MG63 (cell line): ENCODE measurements at places on chromosomes 7 and 10.

GRCh38 chr7:2883101-2883500 lies 39.0 kb upstream of the GNA12 start:
- no peak for DNase-seq

DNA sequence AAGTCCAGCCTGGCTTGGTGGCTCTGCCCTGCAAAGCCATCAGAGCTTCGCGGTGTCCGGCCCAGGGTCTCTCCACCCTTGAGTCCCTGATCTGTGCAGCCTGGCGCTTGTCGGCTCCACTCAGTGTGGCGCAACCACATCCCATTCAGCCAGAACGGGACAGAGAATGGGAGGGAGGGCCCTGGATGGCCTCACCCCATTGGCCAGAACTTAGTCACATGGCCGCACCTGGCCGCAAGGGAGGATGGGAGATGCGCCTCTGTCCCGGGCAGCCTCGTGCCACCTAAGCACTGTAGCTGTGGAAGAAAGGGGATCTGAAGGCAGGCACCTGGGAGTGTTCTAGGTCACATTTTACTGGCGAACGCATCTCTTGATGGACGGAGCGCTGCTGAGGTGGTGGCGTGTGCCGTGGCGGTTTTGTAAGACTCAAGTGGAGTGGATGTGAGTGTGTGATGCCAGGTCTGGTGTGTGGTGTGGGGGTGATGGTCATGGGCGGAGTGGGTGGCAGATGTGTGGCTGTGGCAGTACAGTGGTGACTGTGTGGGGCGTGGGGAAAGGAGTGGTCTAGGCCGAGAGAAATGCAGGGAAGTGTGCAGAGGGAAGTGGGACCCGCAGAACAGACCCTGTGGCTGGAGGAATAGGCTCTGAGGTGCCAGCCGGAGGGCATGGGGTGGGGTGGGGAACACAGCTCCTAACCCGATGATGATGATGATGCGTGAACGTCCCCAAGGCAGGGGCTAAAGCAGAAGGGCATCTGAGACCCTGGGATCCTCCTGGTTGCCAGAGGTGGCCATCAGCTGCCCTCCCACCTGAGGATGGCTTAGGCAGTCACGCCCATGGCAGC lies 19.0 kb downstream of the CLEC2L start:
- DNase-seq: no peak

DNA sequence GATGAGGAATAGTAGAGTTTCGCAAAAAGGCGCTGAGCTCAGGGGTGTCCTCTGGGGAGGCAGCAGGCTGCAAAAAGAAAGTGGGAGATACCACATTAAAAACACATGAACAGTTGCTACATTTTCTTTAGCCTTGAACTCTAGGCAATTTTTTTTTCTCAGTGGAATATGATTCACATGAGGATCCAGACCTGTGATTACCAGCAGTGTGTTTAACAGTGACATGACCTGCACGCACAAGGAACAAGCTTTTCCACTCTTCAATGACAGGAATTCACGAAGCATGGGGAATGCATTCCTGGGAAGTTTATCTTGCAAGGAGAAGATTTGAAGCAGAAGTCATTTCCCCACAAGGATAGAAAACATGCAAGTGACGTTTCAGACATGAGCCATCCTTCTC lies 161.6 kb downstream of the ITGA8 start:
- no peak for DNase-seq

- no peak for DNase-seq
Observed at GRCh38 chr10:132169766-132170560, 16.8 kb upstream of the DPYSL4 start.

DNA sequence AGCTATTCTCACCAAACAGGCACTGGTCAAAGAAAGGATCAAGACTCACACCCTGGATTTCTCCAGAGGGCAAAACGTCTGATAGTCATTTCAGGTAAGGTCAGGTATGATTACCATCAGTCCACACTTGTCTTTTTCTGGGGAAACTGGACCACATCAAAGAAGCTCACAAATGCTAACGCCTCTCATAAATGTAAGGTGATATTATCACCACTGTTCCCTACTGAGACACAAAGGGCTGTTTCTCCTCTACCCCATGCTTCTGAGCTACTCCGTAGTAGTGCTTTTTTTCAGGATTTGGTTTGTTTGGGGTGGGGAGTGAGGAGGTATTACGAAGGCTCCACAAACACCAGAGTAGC lies 51.6 kb downstream of the CREB3L2 start:
- no peak for DNase-seq

GRCh38 chr7:124399941-124400340 lies 365.7 kb downstream of the GPR37 start:
- DNase-seq: no peak

- DNase-seq: no peak
Observed at GRCh38 chr10:8133146-8133545, 78.7 kb downstream of the GATA3 start.

DNA sequence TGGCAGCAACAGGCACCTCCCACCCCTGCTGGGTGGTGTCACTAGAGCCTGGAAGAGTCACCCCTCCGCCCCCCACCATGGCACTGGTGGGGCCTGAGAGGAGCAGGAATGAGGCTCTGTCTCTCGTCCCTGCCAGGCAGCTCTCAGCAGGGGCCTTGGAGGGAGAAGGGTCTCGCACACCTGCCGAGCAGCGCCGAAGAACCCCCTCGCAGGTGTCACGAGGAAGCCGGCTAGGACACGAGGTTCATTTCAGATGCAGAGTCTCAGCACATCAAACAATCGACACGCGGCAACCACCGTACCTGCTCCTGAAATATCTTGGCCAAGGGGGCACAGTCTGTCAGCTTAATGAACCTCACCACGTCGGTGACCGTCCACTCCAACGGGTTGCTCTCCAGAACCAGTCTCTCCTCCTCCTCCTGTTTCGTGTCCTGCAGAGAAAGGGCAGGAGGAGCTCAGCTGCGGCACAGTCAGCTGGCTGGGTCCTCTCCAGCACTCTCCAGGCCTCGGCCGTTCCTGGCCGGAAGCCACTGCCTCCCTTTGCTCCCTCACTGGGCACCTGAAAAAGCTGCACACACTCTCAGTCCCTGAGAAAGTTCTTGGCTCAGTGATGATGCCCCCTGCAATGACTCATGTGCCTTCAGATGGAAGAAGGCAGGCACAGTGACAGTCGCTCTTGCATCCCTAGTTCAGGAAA lies 240.1 kb downstream of the SFMBT2 start:
- DNase-seq: no peak

DNA sequence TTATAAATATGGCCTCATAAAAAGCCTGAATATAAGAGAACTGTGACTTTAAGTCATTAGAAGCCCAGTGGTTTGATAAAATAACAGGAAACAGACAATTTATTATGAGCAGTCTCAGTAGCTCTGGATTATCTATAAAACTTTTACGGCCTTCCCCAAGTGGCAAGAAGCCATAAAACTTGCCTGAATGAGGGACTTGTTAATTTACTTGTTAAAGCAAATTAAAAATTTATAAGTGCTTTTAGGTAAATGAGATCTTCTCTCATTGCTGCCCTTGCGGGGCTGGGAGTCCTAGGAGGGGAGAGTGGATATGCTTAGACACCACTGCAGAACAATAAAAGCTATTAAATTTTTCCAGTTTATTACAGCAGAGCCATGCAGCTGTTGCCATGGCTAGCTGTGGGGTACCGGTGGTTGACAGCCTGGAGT lies 499.9 kb downstream of the AUTS2 start:
- DNase-seq: no peak

- no peak for DNase-seq
Observed at GRCh38 chr10:43238462-43238861, 28.4 kb downstream of the RASGEF1A start.

DNA sequence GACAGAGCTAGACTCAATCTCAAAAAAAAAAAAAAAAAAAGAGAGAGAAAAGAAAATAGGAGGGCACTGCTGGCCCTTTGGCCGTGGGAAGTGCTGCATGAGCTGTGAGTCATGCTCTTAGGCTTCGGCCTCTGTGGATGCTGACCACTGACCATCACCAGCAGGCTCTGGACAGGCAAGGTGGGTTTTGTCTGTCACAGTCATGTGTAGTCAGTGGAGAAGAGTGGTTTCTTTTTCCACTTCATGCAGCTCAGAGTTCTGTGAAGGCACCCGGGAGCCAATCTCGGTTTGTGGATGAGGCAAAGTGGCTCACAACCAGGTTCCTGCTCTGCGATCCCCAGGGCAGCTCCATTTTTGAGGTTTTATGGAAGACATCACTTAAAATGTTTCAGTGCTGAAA lies 58.1 kb downstream of the PRTFDC1 start:
- DNase-seq: peak; percentile 64

DNA sequence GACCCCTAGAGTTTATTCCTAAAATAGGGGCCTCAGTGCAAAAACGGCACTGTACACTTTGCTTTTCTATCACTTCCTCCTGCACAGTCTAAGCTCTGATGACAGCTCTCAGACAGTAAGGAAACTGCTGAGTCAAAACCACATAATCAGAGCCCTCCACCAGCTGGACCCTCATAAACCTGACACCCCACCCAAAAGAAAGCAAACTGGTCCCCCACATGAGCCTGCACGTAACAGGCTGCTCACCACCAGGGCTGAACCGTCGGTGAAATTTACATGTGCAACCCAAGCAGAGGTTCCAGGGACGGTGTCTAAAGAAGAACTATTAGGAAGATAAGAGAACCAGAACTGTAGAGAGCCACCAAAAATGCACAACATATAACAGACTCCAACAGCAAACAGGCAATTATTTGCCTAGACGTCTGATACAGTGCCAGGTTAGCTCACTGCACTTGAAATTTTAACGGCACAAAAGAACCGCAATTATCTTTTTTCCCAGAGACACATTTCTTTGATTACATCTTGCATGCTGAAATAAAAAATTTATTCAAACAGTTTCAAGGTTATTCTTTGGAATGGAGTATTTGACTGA lies 19.6 kb downstream of the SGMS1 start:
- no peak for DNase-seq

DNA sequence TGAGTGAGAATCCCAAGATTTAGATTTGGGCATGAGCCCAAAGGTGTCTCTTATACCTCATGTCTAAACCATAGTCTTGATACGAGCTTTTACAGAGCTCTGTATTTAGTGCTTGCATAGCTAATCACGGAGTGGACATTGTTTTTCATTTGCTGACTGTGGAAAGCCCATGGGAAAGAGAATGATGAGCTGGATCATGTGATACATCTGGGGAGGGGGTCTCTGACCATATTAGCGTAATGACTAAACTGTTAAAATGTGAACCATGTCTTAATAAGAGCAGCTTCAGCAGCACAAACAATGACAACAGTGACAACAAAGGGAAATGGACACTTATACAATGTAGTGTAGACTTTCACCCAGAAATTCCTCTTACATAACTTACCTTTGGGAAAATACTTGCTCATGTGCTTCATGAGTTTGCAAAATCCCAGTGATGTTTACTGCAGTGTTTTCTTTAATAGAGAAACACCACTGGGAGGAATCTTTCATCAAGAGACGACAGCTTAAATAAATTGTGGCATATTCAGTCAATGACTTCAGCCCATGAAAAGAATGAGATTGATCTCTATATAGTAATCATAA lies 44.0 kb upstream of the ITGB1 start:
- DNase-seq: no peak

GRCh38 chr7:29859524-29860185 lies 53.3 kb downstream of the WIPF3 start:
- no peak for DNase-seq

- DNase-seq: no peak
Observed at GRCh38 chr7:46205478-46205877, 284.4 kb upstream of the IGFBP3 start.

DNA sequence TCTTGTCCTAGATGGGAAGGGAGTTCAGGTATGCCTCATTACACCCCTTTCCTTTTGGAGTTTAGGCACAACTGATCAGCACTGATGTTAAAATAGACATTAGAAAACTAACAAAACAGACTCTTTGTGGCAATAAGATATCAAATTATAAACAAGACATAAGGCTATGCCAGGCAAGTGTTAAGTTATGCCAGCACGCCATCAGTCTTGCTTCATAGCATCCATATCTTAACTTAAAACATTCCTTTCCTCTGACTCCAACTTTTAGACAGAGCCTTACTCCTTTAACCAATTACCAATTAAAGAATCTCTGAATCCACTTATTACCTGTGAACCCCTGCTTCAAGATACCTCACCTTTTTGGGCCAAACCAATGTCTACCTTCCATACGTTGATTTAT lies 126.2 kb upstream of the ETV1 start:
- DNase-seq: no peak

GRCh38 chr7:98196706-98197605 lies 14.3 kb upstream of the BHLHA15 start:
- no peak for DNase-seq

DNA sequence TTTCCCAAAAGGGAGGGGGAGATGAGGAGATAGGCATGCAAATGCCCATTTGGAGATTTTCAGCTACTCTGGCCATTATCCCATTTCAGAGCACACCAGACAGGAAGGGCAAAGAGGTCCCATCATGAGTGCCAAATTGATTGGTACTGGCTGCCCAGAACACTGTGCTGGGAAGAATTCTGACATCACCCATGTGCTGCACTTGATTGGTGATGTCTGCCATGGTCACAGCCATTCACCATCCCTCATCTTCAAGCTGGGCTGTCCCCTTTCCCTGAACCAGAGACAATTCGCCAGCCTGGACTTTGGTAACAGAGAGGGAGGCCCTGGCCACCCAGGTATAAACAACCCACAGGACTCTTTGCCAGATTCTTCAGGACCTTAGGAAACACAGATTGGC lies 23.2 kb upstream of the RADIL start:
- DNase-seq: peak; percentile 14

- no peak for DNase-seq
Observed at GRCh38 chr10:71604324-71605018, 115.1 kb downstream of the C10orf105 start.

- peak; percentile 26 for DNase-seq
Observed at GRCh38 chr7:43105521-43106120, 6.8 kb upstream of the HECW1 start.

DNA sequence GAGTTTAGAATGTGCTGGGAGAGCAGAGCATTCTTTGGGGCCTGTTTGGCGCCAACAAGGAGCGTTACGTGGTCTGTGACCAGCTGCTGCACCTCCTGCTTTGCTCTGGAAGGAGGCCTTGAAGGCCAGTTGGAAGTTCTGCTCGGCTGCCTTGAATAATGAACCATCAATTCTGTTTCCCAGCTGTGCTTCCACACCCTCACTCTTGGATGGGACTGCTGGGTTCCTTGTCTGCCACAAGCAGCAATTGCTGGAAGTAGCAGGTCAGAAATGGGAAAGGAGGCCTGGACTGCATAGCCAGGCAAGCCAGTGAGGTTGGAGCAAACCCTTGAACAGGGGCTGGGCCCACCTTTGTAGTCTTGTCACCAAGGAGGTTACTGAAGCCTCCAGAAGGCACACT lies 86.6 kb upstream of the INSYN2A start:
- no peak for DNase-seq

- no peak for DNase-seq
Observed at GRCh38 chr7:1645071-1645409, 25.0 kb upstream of the ELFN1 start.

DNA sequence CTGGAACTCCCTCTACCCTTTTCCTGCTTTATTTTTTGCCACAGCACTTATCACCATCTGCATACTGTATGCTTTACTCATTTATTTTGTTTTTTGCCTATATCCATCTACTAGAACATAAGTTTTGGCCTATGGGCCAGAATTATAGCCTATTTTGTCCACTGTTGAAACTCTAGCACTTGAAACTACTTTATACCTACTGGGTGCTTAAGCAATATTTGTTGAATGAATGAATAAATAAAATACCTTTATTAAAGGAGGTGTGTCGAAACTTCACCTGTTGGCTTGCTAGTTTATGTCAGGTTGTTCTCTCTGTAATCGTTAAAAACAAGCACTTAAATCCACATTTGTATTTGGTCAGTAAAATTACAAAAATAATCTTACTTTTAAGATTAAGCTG lies 53.3 kb downstream of the MTERF1 start:
- DNase-seq: no peak

- DNase-seq: no peak
Observed at GRCh38 chr10:76766682-76767081, 870.9 kb downstream of the KCNMA1 start.
